ENCODE measurements at places on chromosomes 2 and 18.

- DNase-seq = no peak
These were observed 20.4 kb downstream of the UBXN4 start for GRCh38 chr2:135762022-135762421.

- no peak for DNase-seq
These were observed 157.9 kb downstream of the ANKRD44 start for GRCh38 chr2:197152451-197153228.

DNA sequence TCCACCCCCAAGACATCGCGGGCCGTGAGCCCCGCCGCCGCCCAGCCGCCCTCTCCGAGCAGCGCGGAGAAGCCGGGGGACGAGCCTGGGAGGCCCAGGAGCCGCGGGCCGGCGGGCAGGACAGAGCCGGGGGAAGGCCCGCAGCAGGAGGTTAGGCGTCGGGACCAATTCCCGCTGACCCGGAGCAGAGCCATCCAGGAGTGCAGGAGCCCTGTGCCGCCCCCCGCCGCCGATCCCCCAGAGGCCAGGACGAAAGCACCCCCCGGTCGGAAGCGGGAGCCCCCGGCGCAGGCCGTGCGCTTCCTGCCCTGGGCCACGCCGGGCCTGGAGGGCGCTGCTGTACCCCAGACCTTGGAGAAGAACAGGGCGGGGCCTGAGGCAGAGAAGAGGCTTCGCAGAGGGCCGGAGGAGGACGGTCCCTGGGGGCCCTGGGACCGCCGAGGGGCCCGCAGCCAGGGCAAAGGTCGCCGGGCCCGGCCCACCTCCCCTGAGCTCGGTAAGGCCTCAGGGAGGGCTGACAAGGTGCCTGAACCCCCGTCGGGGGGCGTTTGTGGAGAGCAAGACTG lies 14.2 kb downstream of the SPEG start:
- no peak for DNase-seq

DNA sequence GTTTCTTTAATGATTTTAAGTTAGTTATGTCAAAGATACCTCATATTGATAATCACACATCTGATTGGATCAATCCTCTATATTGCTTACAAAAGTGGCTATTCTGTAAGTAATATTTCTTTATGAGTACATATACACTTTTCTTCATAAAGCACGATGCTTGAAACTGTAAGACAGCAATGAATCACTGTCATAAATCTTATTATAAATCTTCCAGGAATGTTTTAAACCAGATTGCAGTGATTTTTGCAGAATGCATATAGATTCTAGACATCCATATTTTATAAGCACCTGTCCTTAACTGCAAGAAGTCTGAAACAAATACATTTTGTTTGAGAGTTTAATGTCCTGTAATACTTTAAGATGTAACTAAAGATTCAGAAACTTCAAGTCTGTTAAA lies 367.0 kb upstream of the FANCL start:
- DNase-seq = no peak

DNA sequence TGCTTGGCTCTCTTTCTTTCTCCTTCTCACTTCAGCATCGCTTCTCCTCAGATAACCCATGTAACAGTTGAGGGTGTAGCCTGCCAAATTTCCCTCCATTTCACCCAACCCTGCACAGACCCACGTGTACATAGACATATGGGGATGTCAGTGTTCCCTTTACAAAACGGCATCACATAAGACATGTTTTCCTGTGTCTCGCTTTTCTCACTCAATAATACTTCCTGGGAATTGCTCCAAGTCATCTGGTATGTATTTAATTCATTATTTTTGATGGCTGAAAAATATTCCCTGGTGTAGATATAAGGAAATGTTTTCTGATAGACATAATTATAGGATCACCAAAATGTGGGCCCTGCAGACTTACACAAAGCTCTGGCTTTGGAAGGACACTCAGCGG lies 176.8 kb downstream of the LOXHD1 start:
- no peak for DNase-seq

DNA sequence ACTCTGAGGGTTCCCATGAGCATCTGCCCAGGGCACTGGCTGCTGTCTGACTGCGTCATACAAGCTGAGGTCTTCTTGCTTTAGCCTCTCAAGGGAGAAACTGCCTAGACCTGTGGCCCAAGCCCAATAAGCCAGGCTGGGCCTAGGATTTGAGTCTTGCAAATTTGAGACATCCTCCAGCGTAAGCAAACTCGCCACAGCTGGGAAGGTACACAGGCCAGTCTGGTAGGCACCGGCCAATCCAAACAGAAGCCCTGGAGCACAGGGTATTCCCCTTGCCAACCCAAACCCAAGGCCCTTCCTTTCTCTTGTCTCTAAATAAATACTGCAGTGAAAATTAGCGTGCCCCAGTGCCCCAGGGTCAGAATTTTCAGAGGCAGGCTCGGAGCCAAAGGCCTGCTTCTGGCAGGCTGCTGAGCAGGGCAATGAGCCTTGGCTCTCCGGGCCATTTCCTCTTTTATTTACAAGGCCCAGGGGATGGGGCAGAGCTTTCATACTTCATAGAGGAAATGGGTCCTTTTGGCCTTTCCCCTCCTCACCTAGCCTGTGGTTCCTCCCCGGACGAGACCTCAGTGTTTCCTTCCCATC lies 33.3 kb downstream of the POLR1A start:
- DNase-seq = no peak

GRCh38 chr18:3440341-3440740 lies 9.6 kb upstream of the TGIF1 start:
- DNase-seq = no peak

GRCh38 chr2:215280326-215280725 lies 31.5 kb upstream of the ATIC start:
- DNase-seq = no peak

- DNase-seq = no peak
These were observed 196.1 kb upstream of the CTAGE1 start for GRCh38 chr18:22613788-22614187.

DNA sequence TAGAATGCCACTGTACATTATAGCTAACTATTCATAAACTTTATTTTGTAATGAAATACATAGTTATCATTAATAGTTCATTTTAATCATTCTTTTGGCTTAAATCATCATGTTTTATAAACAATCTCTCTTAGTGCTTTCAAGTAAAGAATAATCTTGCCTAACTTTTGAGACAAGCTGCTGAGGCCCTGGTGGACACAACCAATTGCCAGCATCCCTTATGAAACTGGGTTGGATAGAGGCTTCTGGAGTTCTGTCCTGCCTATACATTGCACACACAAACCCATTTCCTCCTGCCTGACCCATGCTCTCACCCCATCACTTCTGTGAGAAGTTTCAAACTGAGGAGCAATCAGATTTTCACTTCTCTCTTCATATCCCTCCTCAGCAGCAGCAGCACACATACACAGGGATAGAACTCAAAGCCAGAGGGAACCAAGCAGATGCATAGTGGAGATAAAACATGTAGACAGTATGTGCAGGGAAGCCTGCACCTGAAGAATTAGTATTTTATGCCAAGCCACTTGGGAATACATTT lies 450.0 kb upstream of the SLC14A2 start:
- DNase-seq = no peak

- DNase-seq = no peak
These were observed 14.1 kb upstream of the TMEFF2 start for GRCh38 chr2:192208848-192209247.

- DNase-seq = no peak
These were observed 26.6 kb upstream of the SEH1L start for GRCh38 chr18:12921178-12921577.

GRCh38 chr2:8098476-8099266 lies 583.2 kb upstream of the ID2 start:
- DNase-seq = no peak

DNA sequence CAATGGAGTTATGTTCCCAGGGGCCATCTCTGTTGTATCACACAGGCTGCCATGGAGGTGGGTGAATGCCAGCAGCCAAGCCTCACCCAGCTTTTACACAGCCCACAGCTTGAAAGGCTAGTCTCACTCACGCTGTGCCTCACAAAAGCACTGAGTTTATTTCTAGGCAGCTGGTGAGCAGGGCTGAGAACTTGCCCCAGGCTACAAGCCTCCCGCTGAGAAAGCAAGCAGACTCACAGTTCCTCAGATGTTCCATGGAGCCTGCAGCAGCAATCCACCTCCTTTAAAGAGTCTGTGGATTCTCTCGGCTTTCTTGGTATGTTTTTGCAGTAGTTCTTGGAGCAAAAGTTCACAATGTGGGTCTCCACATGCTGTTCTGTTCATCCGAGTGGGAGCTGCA lies 40.9 kb upstream of the ALKAL2 start:
- no peak for DNase-seq

- DNase-seq = no peak
These were observed 57.0 kb upstream of the SCN1A start for GRCh38 chr2:166184789-166185188.

DNA sequence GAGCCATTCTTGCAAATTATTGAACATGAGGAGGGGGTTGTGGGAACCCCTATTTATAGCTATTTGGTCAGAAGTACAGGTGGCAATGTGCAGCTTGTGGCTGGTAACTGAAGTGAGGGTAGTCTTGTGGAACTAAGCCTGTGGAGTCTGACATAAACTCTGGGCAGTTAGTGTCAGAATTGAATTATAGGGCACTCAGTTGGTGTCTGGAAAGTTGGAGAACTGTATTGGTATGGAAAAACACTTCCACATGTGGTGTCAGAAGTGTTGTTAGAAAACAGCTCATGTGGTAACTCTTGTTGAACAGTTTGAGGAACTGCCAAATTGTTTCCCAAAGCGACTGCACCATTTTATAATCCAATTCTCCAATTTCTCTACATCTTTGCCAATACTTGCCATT lies 7.5 kb downstream of the RALBP1 start:
- DNase-seq = no peak

All from NCI-H748 treated with DMSO at 0.1 percent for 48 hours (cell line).